ENCODE measurements at places on chromosomes 4 and X. TPM values are rescaled to one million over a fixed set of nuclear protein-coding genes. Genes with fewer than 3 reads are reported as not detected.

The NSG1 gene
- 7.2 TPM for total RNA-seq

The GABRB1 gene
- total RNA-seq = not detected

The ZNF827 gene
- 4.5 TPM for total RNA-seq

The CENPVL1 gene
- not detected for total RNA-seq

The VSIG1 gene
- total RNA-seq = 0.26 TPM

The PNMA5 gene
- not detected for total RNA-seq

The NKX6-1 gene
- total RNA-seq = 0.42 TPM

The GPM6B gene
- 0.14 TPM for total RNA-seq

The LGI2 gene
- total RNA-seq = 0.07 TPM

The MTNR1A gene
- total RNA-seq = 0.35 TPM

The SLC4A4 gene
- total RNA-seq = 1.2 TPM

The ARHGEF6 gene
- total RNA-seq = 0.18 TPM

The ARHGEF9 gene
- 4.6 TPM for total RNA-seq

The BMPR1B gene
- 7.4 TPM for total RNA-seq

The RIPPLY1 gene
- 0.11 TPM for total RNA-seq

The CSTF2 gene
- total RNA-seq = 34.4 TPM

All from A549 treated with GW870086 at 1 μM for 4 hours (cell line).